ENCODE measurements at places on chromosomes 2 and 18.

DNA sequence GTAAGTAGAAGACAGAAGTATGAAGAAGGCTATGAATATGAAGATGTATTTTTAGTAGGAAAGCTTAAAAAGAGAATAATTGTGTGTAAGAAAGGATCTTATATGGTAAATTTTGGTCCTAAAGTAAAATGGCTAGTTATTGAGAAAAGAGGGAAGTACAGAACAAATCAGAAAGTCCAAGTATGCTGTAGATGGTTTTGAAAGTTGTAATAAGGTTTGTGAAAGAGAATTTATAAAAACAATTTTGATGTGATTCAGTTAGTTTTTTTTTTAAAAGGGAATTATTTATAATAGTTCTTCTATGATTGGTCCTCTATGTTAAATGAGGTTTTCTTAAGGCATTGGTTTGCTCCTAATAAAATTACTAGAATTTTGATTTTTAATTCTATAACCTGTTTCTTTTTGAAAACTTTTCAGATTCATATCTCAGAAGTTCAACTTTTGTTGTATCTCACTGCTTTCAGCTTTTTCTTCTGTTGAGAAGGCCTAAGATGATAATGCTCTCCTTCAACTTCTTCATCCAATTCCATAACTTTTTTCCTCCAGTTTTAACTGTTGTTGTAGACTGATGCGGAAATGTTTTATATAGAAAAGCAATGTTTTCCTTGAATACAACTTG, 322.7 kb downstream of the NOL4 start:
- no peak for DNase-seq

DNA sequence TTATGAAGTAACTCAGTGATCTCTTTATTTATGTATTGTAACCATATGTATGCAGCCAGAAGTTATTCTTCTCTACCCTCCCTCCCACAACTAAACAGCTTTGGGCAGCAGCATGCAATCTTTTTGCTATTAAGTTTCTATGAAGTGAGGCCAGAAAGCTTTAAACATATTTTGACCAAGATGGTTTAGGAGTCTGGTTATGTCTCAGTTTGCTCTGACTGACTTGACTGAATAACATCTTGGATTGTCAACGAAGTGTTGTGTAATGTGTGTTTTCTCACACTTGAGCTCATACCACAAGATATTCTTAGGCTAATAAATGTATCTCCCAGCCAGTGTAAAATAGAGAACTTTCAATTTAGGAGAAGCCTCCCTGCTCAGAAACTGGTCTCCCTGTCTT, 104.3 kb downstream of the TTC27 start:
- no peak for DNase-seq

- DNase-seq = no peak
These were observed 37.5 kb downstream of the SNED1 start for GRCh38 chr2:241035818-241036396.

DNA sequence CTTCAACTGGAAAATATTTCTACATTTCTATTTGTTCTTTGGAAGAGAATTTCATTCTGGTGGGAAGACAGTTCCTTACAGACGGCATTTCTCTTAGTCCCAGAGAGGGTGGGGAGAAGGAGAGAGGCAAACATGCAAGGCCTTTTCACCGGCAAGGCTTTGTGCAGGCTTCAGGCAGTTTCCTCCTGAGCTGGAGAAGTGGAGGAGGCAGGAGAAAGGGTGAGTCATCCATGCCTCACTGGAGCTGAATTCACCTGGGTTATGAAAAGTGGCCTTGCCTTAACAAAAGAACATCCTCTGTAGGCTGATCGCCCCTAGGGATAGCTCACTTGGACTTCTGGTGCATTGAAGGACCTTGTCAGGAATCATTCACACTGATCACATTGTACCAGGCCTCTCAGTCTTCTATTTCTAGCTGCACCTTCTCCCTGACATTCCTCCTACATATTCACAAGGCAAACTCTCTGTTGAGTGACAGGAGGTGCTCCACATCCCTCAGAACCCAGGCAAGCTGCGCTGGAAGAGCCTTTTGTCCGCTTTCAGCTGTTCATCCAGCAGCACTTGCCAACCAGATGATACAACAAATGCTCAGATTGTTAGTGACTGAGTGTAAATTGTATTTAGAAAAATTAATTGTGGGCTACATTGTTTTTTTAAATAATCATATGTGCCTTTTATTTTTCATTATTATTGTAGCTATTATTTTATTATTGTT, 796.1 kb downstream of the DCDC2C start:
- no peak for DNase-seq

DNA sequence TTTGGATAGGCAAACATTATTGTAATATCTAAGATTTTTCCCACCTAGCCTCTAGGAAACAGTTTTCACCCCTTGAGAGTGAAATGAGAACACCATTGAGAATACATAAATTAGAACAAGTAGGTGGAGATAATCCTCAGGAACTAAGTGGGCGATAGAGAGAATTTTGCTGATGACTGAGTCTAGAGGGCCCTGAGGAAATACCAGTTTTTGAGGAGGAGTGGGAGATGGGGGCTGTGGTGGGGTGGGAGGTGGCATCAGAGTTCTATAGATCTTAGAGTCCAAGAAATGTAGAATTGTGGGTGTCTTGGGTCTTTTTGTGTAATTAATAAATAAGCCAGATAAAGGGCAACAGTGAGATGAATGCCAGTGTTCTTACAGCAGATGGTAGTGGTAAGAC, 11.8 kb downstream of the NCAPH start:
- DNase-seq = no peak

- no peak for DNase-seq
These were observed 241.6 kb downstream of the PDE11A start for GRCh38 chr2:177830881-177831386.

DNA sequence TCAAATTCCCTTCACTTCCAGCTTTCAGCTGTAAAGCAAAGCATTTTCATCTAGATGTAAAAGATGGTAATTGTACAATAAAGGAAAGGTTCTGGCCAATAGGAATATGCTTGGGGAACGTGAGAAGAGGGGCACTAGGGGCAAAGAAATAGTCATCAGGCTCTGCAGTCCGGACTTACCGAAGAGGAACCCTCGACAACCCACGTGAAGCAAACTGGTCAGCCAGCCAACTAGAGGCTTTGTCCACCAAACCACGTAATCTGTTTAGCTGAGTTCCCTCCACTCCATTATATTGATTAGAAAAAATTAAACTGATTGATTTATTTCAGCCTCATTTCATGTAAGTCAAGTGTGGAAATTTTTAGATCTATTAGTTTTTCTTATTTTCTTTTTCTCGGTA, 300.4 kb upstream of the FANCL start:
- no peak for DNase-seq

DNA sequence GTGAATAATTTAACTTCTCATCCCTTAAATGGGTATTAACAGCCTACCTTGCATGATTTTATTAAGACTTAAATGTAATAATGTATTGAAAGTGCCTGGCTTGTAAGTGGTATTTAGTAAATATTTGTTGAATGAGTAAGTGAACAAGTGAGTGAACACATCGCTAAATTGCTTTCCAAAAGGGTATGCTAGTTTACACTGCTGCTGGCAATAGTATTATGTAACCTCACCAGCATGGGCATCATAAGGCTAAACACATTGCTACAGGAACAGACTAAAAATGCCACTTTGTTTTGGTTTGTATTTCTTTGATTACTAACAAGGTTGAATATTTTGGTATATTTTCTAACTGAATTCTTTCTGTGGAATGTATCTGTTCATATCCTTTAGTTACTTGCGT, 9.8 kb downstream of the WDR43 start:
- no peak for DNase-seq

DNA sequence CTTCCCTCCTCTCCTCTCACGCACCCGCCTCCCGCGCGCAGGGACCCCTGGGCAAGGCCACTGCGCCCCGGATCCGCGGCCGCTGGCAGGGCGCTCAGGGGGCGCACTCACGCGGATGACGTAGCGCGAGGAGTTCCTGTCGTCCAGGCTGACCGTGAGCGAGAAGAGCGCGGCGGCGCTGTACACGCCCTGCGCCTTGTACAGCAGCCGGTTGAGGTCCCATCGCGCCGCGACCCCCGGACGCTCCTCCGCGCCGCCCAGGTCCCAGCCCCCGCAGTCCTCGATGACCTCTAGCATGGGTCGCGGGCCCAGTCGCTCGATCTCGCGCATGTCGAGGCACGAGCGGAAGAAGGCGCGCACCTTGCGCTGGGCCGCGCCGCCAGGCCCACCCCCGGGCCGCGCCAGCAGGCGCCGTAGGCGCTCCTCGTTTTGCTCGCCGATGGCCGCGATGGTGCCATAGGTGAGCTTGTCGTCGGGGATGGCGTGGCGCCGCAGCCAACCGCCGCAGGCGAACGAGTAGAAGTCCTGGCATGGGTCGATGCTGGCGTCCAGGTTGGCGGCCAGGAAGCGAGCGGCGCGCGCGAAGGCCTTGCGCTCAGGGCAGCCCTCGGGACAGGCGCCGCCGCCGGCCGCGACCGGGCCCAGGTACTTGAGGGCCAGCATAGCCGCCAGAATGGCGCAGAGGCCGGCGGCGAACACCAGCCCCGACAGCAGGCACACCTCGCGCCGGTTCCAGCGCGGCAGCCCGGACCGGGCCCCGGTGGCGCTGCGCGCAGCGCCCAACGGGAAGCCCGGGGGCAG, 1.7 kb downstream of the ECEL1 start:
- DNase-seq = no peak
